RCC 7860 (cell line): ENCODE measurements at places on chromosomes 16 and 17.

DNA sequence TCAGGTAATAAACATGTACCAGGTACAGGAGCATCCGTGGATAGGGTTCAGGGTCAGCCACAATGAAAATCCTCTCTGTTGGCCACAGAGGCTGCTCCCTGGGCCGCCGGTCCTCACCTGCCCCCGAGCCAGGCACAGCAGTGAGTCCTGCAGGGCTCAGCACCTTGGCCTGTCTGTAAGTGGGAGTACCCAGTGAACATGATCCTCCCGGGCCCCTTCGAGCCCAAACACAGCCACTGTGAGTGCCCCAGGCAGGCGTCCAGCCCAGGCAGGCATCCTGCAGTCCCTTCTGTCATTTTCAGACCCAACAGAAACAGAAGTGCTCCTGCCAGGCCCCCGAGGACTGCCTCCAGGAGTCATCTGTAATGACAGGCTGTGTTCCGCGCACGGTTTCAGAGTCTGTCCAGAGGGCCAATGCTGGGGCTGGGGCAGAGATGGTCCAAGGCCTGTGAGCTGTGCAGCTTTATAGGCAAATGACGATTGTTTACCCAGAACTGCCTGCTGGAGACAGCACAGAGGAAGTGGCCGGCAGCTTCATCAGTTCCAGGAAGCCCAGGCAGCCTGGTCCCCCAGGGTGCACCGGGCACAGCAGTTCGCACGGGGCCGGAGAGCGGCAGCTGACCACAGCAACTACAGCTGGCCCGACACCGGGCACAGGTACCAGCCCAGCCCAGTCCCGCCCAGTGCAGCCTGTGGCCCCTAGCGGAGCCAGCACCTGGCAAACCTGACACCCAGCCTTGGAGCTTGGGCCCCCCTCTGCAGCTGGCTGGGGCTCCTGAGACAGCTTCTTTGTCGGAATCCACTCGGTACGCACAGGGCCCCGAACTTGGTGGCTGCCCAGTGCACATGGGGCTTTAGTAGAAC is 13.2 kb downstream of the SLC7A5 start:
- DNase-seq, result peak; percentile 70

DNA sequence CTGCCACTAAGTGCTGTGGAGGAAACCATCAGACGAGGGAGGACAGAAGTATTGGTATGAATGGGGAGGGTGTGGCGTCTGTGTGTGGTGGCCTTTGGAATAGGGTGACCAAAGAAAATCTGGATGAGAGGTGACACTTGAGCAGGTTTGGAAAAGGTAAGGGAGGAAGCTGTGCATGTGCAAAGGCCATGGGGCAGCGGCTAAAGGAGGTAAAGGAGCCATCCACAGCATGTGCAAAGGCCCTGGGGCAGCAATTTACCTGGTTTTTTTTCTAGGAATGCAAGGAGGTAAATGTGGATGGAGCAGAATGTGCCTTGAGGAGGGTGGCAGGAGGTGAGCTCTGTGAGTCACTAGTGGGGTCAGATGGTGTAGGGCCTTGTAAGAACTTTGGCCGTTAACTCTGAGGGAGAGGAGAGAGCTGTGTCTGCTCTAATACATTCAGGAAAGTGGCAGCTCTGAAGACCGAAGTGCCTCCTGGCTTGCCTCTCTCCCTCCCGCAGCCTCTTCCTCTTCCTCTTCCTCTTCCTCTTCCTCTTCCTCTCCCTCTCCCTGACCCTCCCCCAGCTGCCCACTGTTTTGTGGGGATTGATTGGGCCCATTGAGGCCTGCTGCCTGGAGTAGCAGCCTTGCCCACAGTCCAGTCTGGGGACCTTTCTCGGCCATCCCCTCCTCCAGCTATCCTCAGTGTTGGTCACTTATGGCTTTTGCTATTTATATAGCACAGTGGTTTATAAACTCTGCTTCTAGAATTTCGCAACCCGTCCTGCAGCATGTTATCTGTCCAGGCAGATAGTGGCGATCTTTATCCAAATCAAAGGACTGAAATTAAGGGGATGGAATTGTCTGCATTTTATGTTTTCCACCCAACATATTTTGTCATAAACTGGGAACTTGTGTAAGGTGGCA is 38.7 kb downstream of the CMIP start:
- peak; percentile 55 for DNase-seq

DNA sequence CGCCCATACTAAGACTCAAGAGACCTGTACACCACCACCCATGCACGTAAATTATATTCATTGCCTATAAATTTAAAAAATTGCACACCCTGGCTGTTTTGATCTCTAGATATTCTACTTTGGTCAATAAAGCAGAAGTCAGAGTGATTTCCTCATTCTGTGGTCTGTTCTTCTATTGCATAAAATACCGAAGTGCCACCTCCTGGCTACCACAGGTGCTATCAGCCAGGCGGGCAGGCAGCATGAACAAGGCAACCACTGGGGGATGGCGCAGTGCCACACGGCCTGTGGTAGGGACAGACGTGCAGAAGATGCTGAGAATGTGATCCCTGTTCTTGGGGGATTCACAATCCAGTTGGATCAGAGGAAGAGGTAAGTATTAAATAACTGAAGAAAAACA is 122.3 kb downstream of the CDK5R1 start:
- peak; percentile 52 for DNase-seq

GRCh38 chr16:25108054-25108453 is 3.5 kb upstream of the LCMT1 start:
- DNase-seq, result no peak

DNA sequence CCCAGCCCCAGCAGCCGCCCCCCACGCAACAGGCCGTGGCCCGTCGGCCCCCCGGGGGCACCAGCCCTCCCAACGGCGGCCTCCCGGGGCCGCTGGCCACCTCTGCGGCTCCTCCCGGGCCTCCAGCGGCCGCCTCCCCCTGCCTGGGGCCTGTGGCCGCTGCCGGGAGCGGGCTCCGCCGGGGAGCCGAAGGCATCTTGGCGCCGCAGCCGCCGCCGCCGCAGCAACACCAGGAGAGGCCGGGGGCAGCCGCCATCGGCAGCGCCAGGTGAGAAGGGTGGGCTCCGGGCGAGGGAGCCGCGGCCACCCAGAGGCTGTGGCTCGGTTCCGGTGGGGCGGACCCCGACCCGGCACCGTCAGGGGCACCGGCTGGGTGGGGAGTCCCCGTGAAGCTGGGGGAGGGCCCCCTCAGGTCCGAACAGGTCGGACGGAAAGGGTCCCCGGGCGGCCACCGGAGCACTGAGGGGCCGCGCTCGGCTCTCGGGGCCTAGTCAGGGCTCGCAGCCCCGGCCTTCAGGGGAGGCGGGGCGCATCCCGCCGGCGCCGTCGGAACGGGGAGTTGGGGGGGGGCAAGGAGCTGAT is 583 bp downstream of the ATXN2L start:
- DNase-seq, result no peak

DNA sequence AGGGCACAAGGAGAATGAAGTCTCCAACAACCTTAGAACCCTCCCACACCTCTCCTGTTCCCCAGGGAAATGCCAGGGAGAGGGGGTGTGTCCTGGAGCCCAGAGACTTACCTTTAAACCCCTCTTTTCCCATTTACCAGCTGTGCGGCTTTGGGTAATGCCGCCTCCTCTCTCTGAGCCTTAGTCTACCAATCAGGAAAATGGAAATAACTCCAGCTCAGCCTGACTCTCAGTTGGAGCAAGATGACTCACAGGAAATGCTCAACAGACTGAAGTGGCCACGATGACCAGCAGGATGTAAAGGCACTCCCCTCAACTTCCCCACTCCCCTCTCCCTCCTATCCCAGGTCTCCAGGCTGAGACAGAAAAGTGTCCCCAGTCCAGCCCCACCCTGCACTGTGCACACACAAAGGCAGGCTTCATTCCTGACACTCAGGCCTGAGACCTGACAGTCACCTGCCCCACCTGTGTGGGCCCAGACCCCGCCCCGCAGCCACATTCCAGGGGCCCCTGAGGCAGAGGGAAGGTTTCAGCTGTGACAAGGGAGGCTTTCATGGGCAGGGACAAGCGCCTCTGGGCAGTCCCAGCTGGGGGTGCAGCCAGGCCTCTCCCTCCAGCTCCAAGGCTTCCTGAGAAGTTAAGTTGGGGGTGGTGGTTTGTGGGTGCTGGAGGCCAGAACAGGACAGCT is 3.0 kb upstream of the KRT15 start:
- DNase-seq, result peak; percentile 95

- DNase-seq, result no peak
Observed at GRCh38 chr16:67674851-67675578, 8.4 kb downstream of the C16orf86 start.

DNA sequence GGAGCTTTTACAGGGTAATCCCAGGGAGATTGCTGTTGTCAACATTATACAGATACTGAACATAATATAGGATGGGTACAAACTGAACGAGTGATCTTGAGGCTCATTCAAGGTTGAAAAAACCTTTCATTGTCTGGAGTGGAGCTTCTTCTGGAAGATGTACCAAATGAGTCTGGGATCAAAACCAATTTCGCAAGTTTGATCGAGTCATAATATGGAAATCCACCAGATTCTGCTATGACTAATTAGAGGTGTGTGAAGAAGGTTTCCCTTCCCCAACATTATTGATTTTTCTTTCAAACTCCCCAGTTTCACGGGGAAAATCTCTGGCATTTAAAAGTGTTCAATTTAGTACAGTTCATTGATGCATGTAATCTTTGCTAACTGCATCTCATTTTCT is 324.1 kb downstream of the ZFHX3 start:
- no peak for DNase-seq

DNA sequence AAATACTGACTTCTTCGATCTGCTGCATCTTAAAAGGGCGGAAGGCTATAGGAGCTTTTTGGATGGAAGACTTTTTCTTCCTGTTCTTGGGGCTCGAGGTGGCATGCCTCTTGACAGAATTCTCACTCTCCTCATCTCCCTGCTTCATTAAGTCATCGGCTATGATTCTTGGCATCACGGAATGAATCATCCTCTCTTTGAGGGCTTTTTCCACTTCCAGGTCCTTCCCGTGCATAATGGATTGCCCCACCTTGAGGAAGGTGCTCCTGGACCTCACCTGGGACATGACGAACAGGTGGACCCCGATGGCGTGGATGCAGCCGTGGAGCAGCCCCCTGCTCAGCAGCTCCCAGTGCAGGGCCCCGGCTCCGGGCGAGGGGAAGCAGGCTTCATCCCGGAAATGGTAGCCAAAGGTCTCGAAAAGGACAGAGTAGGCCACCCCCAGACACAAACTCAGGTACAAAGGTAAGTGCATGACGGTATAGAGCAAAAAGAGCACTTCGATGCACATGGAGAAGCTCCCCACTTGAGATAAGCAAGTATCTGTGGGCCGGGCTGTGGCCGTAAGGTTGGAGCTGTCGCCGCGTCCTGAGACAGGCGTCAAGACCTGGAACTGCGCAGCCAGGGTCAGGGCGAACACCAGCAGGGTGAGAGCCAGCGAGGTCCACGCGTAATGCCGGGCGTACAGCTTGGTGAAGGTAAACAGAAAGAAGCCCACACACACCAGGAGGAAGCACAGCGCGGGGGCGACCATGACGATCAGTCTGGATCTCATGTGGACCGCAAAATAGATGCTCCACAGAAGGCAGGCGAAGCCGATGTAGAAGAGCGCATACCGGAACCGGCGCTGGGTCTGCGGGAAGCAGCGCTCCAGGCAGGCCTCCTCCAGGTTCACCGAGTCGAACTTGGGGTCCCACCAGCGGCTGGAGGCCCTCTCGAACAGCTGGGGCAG is 1.7 kb downstream of the ADCY9 start:
- no peak for DNase-seq

- peak; percentile 54 for DNase-seq
Observed at GRCh38 chr17:28416703-28417311, 10.8 kb upstream of the SLC46A1 start.

- DNase-seq, result no peak
Observed at GRCh38 chr17:16935786-16936185, 36.1 kb downstream of the TNFRSF13B start.

GRCh38 chr17:41982026-41982760 is 15.6 kb downstream of the CNP start:
- DNase-seq, result no peak

- no peak for DNase-seq
Observed at GRCh38 chr16:47019568-47019967, 46.1 kb upstream of the DNAJA2 start.

GRCh38 chr16:49789616-49790015 is 66.3 kb downstream of the ZNF423 start:
- DNase-seq, result no peak

- no peak for DNase-seq
Observed at GRCh38 chr16:27638833-27639560, 89.1 kb downstream of the KATNIP start.

- no peak for DNase-seq
Observed at GRCh38 chr16:10485698-10486382, 94.6 kb downstream of the EMP2 start.

GRCh38 chr16:84795329-84796053 is 24.3 kb upstream of the CRISPLD2 start:
- peak; percentile 64 for DNase-seq

GRCh38 chr16:12587170-12587569 is 216.5 kb downstream of the CPPED1 start:
- no peak for DNase-seq

- DNase-seq, result no peak
Observed at GRCh38 chr17:8835106-8835505, 32.4 kb downstream of the PIK3R6 start.

GRCh38 chr17:77400445-77400870 is 259.7 kb downstream of the SEC14L1 start:
- DNase-seq, result no peak

DNA sequence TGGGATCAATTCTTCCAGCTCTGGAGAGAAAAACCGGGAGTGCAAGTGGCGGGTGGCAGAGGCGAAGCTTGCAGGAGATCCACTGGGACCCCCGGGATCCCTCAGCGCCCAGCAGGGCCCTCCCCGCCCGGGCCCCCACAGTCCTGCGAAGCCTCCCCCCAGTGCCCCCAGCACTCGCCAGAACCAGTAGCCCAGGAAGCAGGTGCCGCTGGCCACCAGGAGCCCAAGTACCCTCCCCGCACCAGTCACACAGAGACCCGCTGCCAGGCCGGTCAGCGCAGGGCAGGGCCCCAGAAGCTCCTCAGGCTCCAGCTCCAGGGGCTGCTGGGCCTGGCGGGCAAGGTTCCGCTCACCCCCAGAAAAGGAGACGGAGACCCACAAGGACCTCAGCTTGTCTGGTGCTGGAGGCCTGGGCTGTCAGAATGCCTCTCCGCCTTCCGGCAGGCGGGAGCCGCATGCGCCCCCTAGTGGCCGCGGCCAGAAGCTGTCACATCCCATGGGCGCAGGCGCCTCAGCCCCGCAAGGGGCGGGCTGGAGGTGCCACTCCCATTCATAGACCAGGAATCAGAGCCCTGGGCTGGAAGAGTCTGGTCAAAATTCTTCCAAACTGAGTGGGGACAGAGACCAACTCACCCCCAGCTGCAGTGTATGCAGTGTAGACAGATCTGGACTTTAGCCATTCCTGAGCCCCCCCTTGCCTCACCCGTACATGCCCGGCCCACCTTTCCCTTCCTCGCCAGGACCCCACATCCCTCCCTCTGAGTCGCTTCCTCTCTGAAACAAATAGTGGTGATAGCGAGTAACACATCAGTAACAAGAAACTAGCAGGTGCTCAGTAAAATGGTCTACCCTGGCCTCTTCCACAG is 1002.3 kb downstream of the KCNJ18 start:
- DNase-seq, result no peak

- DNase-seq, result no peak
Observed at GRCh38 chr17:59533694-59534093, 31.7 kb upstream of the DHX40 start.

DNA sequence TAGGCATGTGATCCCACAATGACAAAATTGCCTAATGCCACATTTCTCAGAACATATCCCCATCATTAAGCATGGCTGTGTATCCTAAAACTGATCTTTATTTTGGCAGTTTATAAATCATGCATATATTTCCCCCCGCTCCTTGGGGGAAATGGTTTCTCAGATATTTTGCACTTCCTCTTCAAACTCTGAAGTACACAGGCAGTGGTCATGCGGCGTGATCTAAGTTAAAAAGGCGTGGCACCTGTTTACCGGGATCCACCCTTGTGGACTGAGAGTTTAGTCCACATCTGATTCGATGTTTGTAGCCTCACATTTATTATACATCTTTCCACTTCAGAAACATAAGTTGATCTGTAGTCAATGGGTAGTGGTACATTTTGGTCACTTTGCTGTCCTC is 51.4 kb downstream of the USP10 start:
- DNase-seq, result no peak
